Endothelial cell of umbilical vein (primary cell): ENCODE measurements at places on chromosomes 4 and X. TPM values are rescaled to one million over a fixed set of nuclear protein-coding genes. Genes with fewer than 3 reads are reported as not detected.

CYBB gene
- not detected in 2 replicates for total RNA-seq

XIAP gene
- 34.5 and 38.3 TPM in 2 replicates for total RNA-seq

GRCh38 chr4:70754990-70755688, 33.4 kb downstream of the RUFY3 start:
- no peaks in the 10 kb centered on the region for H3K27me3 ChIP-seq
- H3K27ac ChIP-seq = no peak overlapping the region
- no peaks in the 10 kb centered on the region for H3K36me3 ChIP-seq

GRCh38 chr4:187603093-187604025, 392.2 kb upstream of the ZFP42 start:
- no peak overlapping the region for H3K4me3 ChIP-seq
- H3K36me3 ChIP-seq = no peaks in the 10 kb centered on the region
- H3K27ac ChIP-seq = peak overlapping the region; percentile 84
- H3K27me3 ChIP-seq = no peaks in the 10 kb centered on the region

DNA sequence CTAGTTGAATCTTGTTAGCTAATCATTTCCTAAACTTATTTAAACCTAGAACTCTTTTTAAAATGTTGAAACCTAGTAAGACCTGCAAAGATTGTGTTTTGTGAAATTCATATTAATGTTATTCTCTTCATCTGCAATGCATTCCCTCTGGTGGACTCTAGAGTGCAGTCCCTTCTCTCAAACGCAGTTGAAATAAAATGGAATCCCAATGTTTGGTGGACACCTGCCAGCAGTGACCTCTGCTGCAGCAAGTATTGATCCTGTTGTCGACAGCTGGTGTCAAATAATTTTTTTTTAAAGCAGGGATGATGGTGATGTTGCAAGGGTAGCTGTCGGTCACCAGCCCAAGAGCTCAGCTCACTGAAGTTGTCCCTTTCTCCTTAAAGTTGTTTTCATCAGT, 492.0 kb downstream of the ZIC3 start:
- no peaks in the 10 kb centered on the region for H3K27me3 ChIP-seq
- DNase-seq = no peak
- H3K4me3 ChIP-seq = no peak overlapping the region
- H3K4me1 ChIP-seq = no peaks in the 10 kb centered on the region
- no peak overlapping the region for H3K27ac ChIP-seq
- no peaks in the 10 kb centered on the region for H3K36me3 ChIP-seq
